Mammary microvascular endothelial cell (primary cell): ENCODE measurements at places on chromosomes 5 and 9. TPM values are rescaled to one million over a fixed set of nuclear protein-coding genes. Genes with fewer than 3 reads are reported as not detected.

Gene CTXN3
- not detected in 2 replicates for total RNA-seq

Gene PLAC8L1
- total RNA-seq, result not detected in 2 replicates

Gene MYOT
- total RNA-seq, result not detected in 2 replicates

Gene TIMD4
- total RNA-seq, result not detected in 2 replicates

Gene PCDHA7
- total RNA-seq, result 0.20 TPM in 1 of 2 replicates, not detected in the other

Gene BTNL3
- not detected in 2 replicates for total RNA-seq

Gene MEIKIN
- total RNA-seq, result not detected in 2 replicates

Gene MAN2A1
- 41.3 and 41.9 TPM in 2 replicates for total RNA-seq

Gene GPR151
- total RNA-seq, result not detected in 2 replicates

Gene CCNO
- total RNA-seq, result 0.13 and 0.44 TPM in 2 replicates

Gene PARP8
- total RNA-seq, result 0.47 and 0.64 TPM in 2 replicates

Gene PTGDS
- total RNA-seq, result not detected in 2 replicates

Gene SEMA5A
- total RNA-seq, result 0.05 and 0.13 TPM in 2 replicates

Gene CKS2
- 253 and 316 TPM in 2 replicates for total RNA-seq

Gene IL3
- total RNA-seq, result not detected in 2 replicates

Gene FAM221B
- not detected in 2 replicates for total RNA-seq

Gene NUDT2
- total RNA-seq, result 43.4 and 48.1 TPM in 2 replicates

Gene GRM6
- not detected in 2 replicates for total RNA-seq

Gene CYLC2
- total RNA-seq, result not detected in 2 replicates

Gene TMEM252
- not detected in 2 replicates for total RNA-seq

Gene STKLD1
- 0.49 TPM in 1 of 2 replicates, not detected in the other for total RNA-seq

Gene KIAA0825
- 0.74 and 2.5 TPM in 2 replicates for total RNA-seq

Gene FAM78A
- total RNA-seq, result 2.2 and 3.2 TPM in 2 replicates

Gene PCDHGB7
- 3.1 and 5.3 TPM in 2 replicates for total RNA-seq

Gene REEP2
- total RNA-seq, result 1.1 and 1.3 TPM in 2 replicates

Gene ZFP2
- total RNA-seq, result 0.15 and 0.60 TPM in 2 replicates
